Activated naive CD4-positive, alpha-beta T cell treated with Interleukin-2 at 50 U/mL for 16 hours (primary cell): ENCODE measurements at places on chromosomes 3 and 15.

GRCh38 chr3:133512416-133513089 lies 60.9 kb upstream of the CDV3 start:
- DNase-seq = no peak

DNA sequence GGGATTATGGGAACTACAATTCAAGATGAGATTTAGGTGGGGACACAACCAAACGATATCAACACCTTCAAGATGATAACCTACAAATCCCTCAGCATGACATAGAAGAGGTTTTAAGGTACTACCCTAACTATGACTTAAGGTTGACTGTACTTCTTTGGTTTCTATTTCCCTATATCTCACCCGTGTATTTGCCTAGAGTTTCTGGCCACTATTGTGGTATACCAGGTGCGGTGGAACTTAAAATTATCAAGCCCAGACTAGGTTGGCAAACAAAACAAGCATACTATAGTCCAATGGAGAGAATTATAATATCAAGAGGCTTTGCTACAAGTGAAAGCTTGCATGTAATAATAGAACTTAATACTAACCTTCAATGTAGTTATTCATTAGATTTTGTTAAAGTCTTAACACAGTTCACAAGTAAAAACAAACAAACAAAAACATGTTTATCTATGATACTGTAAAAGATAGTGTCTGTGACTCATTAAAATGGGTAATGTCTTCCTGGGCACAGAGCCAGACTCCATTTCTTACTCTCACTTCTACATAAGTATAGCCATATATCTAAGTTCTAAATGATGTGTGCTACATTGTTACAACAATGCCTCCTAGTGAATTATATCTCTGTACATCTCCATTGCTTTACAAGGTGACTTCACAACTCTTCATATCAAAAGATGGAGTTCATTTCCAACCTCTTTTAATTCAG lies 479.1 kb downstream of the ZBBX start:
- DNase-seq = no peak

- no peak for DNase-seq
These were observed 6.4 kb upstream of the CTNNB1 start for GRCh38 chr3:41192885-41193284.

GRCh38 chr15:67115586-67115969 lies 50.2 kb downstream of the SMAD3 start:
- DNase-seq = no peak

- no peak for DNase-seq
These were observed 12.9 kb downstream of the WNT5A start for GRCh38 chr3:55474213-55474632.
